Astrocyte of the cerebellum (primary cell): ENCODE measurements at places on chromosomes 13 and 19.
A peak's percentile ranks its signal among the peaks of the same experiment; 100 is the strongest.

- DNase-seq = no peak
Measured at GRCh38 chr19:29623726-29624488, 17.8 kb downstream of the POP4 start.

DNA sequence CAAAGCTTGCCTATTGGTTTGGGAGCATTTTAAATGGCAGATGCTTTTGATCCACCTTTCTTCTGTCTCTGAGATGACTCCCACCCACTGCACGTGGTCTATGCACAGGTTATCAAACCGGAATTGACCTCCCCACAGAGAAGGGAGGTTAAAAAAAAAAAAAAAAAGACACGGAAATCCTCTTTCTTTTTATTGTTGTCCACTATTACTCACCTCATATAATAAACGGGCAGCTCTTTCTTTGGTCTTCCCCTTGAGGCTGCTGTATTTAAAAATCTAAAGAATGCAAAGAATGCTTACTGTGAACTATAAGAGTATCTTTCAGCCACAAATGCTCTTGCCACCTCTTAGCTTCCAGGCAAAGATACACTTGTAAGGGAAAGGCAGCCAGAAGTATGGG lies 329.7 kb downstream of the NDFIP2 start:
- DNase-seq = peak; percentile 31

GRCh38 chr19:611481-611868 lies 21.8 kb downstream of the HCN2 start:
- peak; percentile 98 for DNase-seq

DNA sequence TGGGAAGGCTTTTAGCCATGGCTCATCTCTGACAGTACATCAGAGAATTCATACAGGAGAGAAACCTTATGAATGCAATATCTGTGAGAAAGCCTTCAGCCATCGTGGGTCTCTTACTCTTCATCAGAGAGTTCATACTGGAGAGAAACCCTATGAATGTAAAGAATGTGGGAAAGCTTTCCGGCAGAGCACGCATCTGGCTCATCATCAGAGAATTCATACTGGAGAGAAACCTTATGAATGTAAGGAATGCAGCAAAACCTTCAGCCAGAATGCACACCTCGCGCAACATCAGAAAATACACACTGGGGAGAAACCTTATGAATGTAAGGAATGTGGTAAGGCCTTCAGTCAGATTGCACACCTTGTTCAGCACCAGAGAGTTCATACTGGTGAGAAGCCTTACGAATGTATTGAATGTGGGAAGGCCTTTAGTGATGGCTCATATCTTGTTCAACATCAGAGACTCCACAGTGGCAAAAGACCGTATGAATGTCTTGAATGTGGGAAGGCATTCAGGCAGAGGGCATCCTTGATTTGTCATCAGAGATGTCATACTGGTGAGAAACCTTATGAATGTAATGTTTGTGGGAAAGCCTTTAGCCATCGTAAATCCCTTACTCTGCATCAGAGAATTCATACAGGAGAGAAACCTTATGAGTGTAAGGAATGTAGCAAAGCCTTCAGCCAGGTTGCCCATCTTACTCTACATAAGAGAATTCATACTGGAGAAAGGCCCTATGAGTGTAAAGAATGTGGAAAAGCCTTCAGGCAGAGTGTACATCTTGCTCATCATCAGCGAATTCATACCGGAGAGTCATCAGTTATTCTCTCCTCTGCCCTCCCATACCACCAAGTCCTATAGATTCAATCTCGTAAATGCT lies 10.7 kb downstream of the ZNF470 start:
- no peak for DNase-seq

- DNase-seq = no peak
Measured at GRCh38 chr13:93758575-93758974, 532.0 kb downstream of the GPC6 start.

DNA sequence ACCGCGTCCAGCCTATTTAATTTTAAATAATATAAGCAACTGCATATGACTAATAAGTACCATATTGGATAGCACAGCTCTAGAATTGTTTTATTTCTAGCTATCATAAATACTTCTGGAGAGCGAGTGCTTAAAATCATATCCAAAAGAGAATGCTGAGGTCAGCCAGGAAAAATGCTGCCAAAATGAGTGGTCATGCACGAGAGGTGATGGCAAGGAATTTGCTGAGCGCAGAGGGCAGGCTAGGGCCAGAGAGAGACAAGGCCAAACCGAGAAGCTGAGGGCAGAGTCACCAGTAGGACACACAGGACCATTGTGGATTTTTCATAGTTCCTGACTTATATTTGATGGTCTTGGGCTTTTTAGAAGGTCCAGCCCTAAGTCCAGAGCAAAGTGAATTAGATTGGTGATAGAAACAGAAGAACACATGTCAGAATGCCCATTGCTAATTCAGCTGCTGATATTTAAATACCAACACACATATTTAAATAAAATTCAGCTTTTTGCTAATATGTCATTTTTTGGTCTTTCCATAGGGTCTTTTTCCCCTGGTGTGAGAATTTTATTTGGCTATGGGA lies 33.6 kb upstream of the UBL3 start:
- no peak for DNase-seq

DNA sequence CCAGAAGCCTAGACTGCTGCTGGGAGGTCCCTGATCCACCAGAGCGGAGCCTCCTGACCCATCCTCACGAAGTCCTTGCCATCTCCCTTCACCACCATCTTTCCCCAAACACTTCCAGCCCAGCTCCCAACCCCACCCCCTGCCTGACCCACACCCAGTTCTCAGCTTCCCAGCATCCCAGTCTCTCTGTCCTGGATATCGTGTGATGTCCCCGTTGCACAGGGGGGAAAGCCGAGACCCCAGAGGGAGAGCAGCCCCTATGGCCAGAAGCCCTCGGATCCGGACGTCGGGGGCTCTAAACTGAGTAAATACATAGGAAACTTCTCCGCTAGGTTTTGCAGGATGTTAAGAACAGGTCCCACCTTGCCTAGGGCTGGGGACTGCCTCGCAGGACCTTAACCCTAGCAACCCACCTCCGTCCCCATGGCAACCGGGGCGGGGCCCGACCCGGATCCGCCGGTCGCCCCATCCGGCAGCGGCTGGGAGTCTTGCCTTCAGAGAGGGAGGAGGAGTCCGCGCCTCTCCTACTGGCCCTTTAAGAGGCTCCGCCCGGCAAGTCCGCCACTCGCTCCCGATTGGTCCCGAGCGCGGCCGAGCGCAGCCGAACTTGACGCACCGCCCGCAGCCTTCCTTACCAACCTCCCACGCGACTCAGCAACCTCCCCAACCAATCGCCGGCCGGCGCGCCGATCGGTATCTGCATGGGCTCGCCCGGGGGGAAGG lies 451 bp upstream of the HMG20B start:
- peak; percentile 99 for DNase-seq

- no peak for DNase-seq
Measured at GRCh38 chr19:12840091-12841079, 2.1 kb downstream of the MAST1 start.

DNA sequence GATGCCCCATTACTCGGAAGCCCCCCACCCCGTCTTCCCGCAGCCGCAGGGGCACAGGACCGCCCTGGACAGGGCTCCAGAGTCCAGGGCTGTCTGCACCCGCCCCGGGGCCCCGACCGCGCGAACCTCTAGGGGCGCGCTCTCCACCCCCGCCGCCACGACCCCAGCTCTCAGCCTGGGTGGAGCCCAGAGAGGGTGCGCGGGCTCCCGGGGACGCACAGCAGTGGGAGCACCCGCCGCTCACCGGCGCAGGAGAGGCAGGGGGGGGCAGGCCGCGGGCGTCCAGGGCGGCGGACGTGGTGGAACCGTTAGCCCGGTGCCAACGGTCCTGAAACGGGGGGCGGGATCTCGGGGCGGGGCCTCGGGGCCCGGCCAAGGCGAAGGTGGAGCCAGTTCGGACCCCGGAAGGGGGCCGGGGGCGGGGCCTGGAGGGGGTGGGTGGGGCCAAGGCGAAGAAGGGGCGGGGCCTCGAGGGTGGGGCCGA lies at the start of gene ATP8B3:
Gene ATP8B3, minus strand, starts transcription at position 335 of the 484 bp plus-strand sequence. CDS start 540 bp downstream, outside the sequence.
- no peak for DNase-seq

GRCh38 chr19:58154287-58154678 lies 3.7 kb upstream of the ZNF329 start:
- no peak for DNase-seq

GRCh38 chr13:42189061-42189460 lies 82.9 kb upstream of the AKAP11 start:
- DNase-seq = no peak

DNA sequence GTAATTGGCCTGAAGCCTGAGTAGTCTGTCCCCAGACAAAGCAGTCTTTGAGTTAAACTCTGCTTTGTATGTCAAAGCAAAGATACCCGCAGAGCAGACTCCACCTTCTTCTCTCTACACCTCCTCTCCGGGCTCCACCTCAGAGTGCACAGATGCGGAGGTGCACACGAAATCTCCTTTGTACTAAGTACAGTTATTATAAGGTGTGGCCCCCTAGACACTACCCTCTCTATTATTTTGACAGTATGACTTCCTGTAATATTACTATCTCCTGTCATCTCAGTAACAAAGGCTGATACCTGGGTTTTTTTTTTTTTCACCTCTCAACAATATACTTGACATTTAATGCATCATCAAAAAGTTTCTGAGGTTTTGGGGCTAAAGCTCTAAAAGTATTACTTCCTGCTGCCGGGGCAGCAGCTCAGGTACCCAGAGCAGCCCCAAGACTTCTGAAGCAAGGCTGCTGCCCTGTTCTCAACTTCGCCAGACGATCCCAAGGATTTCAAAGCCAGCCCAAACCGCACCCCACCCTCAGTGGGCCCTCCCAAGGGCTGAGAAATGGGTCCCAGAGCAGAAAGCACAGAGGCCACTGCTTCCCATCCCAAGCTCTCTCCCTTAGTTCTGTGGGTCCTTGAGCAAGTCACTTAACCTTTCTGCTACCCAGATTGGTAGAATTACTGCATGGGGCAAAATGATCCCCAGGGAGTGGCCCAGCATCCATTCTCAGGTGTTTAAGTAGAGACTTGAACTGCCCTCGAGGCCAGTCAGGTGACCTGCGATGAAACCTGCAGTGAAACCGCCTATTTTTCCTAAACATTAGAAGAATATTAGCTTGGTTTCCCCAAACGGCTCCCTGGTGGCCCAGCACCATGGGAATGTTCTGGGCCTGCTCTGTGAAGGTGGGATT lies 180.6 kb downstream of the FOXO1 start:
- DNase-seq = no peak

DNA sequence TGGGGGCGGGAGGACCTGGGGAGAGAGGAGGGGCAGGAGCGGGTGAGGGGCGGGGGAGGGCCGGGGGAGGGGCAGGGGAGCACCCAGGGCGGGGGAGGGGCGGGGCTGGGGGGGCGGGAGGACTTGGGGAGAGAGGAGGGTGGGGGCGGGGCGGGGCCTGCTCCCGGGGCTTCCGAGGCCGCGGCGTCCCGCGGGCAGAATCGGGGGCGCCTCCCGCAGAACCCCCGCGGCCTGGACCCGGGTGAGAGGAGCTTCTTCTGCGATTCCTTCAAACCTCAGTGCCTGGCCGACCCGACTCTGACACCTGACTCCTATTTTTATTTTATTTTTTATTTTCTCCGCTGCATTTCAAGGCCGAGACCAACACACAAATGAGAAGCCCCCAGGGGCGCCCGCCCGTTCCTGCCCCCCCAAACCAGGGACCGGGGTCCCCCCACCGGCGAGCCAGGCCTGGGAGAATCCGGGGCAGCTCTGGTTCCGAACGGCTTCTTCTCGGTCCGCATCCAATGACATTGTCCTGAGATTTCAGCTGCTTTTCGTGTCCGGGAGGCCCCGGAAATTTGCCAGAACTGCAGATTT lies 470 bp upstream of the GRTP1 start:
- DNase-seq = no peak

GRCh38 chr19:40786060-40787037 lies 8.3 kb downstream of the RAB4B start:
- DNase-seq = no peak

- DNase-seq = no peak
Measured at GRCh38 chr19:17796838-17797423, 2.0 kb downstream of the B3GNT3 start.

DNA sequence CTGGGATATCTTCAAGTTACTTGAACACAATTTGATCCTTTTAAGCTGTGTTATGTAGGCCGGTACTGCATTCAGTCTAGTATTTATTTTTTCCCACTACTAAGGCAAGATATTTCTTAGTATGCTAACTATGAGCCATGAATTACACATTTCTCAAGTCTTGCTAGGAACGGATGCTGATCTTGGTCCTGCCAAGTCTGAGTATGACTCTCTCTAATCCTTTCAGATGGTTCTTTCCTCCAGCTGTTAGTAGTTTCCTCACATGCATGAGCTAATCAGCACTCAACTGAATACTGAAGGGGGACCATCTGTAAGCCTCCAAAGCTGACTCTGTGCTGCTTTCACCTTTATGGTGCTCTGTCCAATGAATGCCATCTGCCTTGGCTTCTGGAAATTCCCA lies 460.3 kb downstream of the KCTD12 start:
- DNase-seq = peak; percentile 58

DNA sequence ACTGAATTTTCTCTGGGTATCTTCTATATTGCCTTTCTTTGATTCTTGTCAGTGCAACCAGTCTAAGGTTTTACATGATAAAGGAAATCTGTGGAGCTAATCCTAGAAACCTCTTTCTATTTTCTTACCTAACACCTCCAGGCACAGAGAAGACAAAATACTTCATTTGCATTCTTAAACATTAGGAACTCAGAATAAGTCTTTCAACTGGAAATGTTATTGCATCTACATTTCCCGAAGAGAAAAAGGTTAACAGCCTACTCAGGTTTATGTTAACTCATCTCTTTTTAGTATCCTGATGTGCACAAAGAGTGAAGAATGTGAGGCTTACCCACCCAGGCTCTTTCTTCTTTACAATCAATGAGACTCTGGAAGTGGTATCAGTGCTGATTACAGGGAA lies 106.7 kb downstream of the PCCA start:
- no peak for DNase-seq

DNA sequence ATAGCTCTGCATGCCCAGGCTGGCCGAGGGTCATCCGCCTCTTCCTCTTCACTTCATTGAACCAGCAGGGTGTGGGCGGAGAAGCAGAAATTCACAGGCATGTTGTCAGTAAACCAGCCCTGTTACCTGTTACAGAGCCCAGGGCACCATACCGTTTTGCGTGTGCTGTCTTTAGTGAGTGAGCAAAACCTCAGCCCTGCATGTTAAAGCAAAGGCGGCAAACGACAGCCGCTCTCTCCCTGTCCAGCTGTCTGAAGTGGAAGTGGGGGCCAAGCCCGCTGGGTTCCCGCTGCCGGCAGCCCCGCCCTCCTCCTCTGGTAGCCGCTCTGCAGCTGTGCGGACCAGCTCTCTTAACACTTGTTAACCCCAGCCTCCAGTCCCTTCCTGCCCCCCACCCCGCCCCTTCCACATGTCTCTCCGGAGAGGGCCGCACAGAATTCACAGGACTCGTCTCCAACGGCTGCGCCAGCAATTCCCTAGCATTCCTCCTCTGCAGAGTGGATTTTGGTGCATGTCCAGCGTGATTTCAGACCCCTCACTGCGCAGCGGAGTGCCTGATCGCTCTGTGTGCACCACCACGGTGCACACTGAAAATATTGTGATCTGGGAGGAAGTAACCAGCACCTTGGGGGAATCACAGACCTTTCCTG lies 12.7 kb downstream of the KLHL26 start:
- DNase-seq = peak; percentile 38

GRCh38 chr13:95267662-95268342 lies 33.4 kb downstream of the ABCC4 start:
- peak; percentile 77 for DNase-seq
